ENCODE measurements at places on chromosomes 12 and 14.

GRCh38 chr12:114794049-114794558 is 110.1 kb upstream of the TBX3 start:
- no peak for DNase-seq

DNA sequence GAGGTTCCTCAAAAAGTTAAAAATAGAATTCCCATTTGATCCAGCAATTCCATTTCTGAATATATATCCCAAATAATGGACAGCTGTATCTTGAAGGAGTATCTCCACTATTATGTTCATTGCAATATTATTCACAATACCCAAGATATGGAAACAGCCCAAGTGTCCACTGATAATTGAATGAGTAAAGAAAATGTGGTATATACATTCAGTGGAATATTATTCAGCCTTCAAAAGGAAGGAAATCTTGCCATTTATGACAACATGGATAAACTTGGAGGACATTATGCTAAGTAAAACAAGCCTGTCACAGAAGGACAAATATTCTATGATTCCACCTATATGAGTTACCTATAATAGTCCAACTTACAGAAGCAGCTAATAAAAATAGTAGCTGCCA is 979.0 kb downstream of the SLC6A15 start:
- DNase-seq = no peak

DNA sequence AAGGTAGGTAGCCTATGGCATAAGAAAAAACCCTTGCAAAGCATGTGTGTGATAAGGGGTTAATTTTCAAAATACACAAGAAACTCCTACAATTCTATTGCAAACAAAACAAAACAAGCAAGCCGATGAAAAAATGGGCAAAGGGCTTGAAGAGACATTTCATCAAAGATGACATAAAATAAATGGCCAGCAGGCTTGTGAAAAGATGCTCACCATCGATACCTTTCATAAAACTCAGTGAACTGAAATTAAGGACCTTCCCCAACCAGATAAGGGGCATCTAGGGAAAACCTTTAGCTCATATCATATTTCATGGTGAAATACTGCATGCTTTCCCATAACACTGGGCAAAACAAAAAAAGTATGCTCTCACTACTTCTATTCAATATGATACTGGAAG is 131.2 kb downstream of the PPM1H start:
- no peak for DNase-seq

- DNase-seq = no peak
Measured at GRCh38 chr14:43475757-43476156, 1031.3 kb downstream of the FSCB start.

DNA sequence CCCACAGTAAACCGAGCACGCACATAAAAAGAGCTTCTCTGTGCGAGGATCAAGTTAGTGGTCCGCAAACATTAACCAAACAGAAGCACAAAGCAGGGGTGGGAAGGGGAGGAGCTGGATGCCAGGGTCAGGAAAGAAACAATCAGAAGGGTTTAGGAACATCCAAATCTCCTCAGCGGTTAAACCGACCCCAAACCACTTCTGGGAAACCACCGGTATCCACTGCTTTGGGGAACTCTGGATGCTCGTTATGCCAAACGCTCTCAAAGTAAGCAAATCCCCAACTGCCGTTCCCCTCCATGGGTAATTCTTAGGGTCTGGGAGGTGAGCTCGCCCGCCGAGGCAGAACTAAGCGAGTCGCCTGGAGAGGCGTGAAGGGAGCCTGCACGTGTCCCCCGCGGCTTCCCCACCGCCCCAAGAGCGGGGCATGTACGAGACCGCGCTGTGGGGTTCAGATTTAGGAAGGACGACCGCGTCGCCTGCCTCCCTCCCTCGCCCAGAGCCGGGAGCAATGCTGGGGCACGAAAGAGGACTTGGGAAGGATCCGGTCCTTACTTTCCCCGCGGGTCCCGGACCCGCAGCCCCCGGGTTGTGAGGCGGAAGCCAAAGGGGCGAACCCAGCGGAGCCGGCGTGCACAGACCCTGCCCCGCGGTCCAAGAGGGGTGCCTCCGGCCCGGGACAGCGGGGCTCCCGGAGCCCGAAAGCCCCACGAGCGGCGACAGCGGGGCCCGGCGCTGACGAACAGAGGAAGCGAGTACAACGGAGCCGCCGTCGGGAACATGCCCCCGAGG is 711 bp downstream of the SBNO1 start:
- DNase-seq = no peak

DNA sequence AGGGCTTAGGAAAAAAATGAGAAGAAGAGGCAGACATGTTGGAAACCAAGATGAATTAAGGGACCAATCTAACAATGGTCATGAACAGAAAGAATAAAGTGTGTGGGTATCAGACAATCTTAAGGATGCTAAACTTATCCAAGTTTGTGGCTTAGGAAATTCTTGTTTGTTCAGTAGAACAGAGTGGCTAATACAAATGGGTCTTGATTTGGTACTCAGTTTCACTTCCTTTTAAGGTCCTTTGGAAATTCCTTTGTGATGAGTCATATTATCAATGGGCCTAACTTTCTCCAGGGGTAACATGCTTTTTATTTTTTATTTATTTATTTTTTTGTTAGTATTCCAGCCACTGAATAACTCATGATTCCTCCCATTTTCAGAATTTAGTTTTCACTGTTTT is 1154.7 kb upstream of the FLRT2 start:
- no peak for DNase-seq

GRCh38 chr14:84671776-84672175 is 858.2 kb upstream of the FLRT2 start:
- DNase-seq = no peak

- DNase-seq = no peak
Measured at GRCh38 chr12:125310461-125310860, 245.2 kb downstream of the AACS start.

GRCh38 chr14:99769123-99769522 is 24.1 kb upstream of the EML1 start:
- no peak for DNase-seq

GRCh38 chr14:49036984-49037516 is 549.1 kb downstream of the RPS29 start:
- no peak for DNase-seq

DNA sequence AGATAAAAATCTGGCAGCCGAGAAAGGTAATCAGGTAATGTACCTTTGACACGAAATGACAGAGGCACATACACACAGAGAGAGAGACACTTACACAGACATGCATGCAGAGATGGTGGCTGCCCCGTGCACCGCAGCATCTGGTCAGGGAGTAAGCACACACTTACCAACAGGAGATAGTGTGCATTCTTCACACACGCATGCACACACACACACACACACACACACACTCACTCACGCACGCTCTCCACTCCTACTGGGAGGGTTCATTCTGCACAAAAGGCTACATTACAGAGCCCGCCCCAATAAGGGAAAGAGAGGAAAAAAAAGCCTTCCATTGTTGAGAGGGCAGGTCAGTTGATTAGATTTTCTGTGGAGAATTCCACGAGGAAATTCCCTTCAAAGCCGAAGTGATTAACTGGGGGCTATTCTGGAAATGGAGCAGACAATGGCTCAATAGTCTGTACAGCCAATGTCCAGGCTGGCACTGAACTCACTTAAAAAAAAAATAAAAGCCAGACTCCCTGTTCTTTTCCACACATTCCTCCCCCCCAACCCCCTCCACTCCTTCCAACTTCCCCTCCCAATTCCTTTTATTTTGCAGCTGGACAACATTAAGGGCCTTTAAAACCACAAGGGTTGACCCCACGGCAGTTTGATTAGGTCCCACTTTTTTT is 1.4 kb upstream of the SOX5 start:
- DNase-seq = peak; percentile 14

DNA sequence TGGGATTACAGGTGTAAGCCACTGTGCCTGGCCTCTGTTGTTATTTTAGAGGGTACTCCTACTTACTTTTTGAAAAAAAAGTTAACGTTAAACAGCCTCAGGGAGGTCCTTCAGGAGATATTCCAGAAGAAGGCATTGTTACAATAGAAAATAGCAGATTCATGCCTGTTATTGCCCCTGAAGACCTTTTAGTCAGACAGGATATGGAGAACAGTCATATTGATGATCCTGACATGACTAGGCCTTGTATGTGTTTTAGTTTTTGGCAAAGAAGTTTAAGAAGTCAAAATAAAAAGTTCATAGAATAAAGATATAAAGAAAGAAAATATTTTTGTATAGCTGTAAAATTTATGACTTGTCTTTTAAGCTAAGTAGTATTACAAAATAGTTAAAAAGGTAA is 45.3 kb downstream of the WASHC3 start:
- no peak for DNase-seq

DNA sequence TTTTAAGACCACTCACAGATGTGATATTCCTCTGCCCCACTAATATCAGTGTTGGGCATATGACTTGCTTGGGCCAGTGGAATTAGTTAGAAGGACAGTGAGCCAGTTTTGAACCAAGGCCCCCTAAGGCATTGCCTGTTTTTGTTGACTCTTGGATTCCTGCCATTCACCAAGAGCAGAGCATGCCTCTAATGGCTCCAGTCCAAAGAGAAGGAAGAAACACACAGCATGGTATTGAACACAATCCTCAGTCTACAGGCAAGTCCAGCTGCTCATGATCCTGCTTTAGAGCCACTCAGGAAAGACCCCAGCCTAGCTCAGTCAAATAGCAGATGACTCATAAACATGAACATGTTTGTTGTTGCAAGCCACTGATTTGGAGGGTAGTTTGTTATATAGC is 1201.5 kb downstream of the BCL11B start:
- DNase-seq = no peak

- DNase-seq = no peak
Measured at GRCh38 chr14:80523518-80524117, 312.3 kb upstream of the DIO2 start.

GRCh38 chr12:110995016-110995415 is 74.6 kb upstream of the MYL2 start:
- no peak for DNase-seq

DNA sequence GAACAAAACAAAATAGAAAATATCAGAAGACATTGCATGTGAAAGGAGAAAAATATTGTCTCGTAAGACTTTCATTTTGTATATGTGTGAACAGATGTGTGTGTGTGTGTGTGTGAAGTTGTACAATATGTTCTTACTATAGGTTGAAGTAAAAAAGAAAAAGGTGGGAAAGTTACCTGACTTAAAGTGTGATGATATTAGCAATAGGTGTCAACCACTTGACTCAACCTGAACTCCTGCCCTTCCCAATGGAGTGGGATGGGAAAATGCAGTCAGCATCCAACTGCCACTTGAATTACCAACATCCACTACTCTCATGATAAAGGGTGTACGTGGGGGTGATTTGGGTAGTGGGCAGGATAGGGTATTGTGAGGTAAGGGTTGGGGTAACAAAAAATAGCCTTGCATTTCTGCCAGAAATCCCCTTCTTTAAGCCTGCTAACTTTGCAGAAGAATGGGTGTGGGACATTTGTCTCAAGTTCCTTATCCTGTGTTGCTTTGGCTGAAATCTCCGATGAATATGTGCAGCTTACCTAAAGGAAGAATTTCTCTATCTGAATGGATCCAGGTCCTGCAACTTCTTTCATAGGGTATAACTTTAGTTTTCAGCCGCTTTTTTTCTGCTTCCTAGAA is 181.6 kb downstream of the CHST11 start:
- DNase-seq = no peak

DNA sequence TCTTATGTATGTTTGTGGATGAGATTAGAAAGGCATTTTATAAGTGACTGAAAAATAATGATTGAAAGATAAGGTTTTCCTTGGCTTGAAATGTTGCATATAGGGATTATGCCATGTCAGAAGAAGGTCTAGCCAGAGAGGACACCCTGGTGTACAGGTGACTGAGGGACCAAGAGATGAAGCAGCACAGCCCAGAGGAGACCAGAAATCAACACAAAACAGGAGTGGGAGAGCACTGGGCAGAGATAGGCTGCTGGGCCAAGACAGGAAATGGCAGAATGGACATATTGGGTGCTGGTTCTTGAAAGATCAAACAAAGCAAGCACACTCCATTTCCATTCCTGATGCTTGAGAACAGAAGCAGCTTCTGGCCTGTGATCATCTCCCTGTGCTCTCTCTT is 24.4 kb upstream of the FRMD6 start:
- DNase-seq = no peak

DNA sequence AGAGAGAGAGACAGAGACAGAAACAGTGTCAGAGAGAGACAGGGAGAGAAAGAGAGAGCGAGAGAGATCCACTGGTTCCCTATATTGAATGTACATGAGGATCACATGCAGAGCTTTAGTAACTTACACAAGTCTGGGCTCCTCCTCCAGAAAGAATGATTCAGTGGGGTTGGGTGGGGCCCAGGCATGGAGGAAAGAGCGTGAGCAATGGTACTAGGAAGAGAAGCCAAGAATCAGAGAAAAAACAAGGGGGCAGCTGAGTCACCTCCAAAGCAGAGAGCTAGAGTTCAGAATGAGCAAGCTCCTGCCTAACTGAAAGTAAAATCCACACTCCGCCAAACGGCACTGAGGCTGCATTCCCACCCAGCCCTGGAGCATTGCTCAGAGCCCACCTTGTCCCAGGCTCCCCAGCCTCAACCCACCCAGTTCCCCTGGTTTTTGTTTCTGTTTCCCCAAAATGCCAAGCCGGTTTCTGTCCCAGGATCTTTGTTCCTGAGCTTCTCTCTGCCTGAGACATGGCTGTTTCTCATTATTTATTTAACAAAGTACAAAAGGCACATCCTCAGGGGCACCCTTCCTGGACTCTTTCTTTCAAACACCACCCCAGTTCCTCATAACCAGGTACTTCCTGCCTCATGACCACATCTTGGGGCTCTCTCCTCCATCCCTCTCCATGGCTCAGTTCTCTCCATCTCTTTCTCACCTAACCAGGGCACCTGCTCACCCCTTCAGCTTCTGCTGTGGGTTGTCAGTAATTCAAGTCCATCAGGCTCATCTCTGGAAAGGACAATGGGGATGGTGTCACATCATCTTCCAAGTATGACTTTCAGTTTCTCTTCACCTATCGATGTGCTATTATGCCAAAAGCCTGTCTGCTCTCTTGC is 670.3 kb upstream of the TBX3 start:
- no peak for DNase-seq

DNA sequence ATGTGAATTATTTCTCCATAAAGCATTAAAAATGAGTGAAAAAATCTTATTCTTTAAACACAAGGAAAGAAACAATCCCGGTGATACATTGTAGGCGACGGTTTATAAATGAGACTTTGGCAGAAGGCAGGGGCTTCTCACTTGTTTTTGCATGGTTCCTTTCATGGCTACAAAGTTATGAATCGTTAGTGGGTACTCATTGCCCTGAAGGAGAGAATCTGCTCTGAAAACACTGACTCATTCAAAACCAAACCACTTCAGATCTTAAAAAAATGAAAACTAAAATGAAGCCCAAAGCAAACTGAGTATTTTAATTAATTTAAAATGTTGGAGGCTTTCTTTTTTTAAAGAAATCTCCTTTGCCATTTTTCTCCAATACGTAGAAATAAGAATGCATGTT is 41.4 kb upstream of the AMIGO2 start:
- no peak for DNase-seq

GRCh38 chr12:31324845-31325523 is 966 bp downstream of the SINHCAF start:
- DNase-seq = no peak
